ENCODE measurements at places on chromosomes 13 and 19.

GRCh38 chr19:51593138-51593890, 22.2 kb downstream of the ZNF175 start:
- no peak for DNase-seq

GRCh38 chr13:102825921-102826706, 19.7 kb upstream of the ERCC5 start:
- no peak for DNase-seq

DNA sequence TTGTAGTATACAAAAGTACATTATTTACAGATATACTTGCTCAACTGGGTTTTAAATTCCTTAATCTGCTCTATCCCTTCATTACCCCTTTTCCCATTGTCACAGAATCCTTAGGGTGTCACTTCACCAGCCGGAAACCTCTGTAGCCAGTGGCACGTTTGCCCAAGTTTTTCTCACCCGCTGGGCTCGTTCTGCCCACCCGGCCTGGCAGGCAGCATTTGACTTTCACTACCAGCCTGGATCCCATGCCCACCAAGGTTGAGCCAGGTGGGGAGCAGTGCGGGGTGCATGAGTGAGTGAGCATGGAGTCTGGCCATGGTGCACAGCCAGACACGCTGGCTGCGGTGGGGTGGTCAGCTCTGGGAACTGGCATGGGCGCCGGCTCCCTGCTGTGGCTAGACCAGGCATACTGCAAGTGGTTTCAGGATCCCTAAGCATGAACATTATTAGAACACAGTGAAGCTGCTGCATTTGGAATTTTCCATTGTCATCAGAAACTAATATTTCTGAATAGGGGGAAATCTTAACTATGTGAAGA, 98.3 kb downstream of the NALCN start:
- no peak for DNase-seq

DNA sequence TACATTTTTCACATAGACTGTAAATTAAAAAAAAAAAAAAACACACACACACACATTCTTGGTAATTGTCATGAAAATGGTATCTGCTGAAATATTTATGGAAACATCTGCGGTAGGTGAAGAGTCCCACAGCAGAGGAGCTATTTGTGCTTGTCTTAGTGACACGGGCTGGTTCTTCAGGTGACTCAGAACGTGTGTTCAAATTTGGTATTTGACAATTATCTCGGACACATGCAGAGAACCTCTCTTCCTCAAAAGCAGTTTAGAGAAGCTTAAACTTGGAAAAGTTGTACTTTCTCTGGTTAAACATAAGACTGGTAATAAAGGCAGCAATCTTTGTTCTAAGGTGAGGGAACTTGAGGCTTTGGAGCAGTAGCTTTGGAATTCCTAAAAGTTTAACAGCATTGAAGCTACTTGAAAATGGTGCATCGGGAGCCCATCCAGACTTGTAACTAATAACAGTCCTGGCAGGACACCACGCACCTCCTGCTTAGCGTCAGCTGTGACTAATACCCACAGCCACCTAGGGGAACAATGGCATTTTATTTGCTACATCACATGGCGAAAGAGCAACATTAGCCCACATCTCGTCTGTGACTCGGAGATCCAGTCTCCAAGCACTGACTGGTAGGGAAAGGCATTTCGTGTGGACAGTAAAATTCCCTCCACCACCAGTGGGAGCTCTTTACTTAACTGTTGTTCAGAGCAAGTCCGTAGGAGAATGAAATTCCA, 1505.1 kb upstream of the SLC10A2 start:
- peak; percentile 56 for DNase-seq

DNA sequence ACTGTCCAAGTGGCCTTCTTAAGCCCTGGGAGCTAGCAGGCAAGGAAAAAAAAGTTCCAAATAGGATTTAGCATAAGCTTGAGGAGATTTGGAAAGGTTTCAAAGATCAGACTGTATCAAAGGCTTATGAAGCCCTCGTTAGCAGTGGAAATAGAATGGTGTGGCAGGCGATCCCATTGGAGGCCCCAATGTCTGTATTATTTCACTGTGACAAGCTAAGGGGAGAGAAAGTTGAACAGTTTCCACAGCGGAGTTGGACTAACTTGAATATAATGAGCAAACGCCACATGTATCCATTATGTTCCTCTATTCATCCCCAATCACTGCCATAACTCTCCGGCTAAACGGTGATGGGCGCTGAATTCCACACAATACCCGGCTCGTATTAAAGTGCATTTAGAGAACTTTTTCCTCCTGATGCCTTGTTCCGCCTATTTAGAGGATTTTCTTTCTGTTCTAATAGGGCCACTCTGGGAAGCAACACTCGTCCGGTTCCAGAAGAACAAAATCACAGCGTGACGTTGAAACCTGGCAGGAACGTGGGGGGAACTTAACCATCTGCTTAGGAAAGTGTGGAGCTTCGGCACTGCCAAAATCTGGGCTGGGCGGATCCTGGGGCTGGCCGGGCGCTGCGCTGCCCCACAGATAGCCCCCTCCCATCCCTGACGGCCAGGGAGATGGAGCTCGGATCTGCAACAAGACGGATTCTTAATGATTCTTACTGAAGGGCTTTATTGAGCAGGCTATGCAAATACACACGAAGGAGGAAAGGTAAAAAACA, 1.0 kb upstream of the PCDH8 start:
- no peak for DNase-seq

DNA sequence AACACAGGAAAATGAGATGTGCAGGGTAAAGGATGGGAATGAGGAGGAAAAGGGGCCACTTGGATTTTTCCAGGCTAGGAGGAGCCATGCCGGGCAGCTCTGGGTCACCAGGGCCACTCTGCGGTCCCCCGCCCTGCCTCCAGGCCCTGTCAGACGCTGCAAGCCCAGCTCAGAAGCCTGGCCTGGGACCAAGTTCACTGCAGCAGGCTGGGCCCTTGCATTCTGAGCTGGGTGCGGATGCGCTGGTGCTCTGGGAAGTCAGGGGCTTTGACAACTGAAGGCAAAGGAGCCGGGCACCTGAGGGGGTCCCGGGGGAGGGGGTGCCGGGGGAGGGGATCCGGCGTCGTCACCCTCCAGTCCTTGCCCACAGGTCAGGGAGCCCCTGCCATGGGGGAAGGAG, 77.5 kb downstream of the WTIP start:
- DNase-seq, result no peak

DNA sequence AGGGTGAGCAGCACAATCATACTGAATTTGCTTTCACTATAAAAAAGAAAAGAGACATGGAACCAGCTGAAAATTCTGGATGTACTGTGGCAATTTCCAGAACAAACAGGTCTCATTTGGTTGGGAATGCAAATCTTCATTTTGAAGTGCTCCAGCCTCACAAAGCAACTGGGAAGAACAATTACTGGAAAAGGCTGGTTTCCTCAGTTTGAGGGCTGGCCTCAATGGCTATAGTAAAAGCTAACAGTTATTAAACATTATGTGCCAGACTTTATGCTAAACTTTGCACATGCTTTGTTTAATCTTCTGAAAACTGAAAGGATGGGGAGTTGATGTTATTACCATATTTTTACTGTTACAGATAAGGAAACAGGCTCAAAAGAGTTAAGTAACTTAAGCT, 3.0 kb downstream of the OBI1 start:
- DNase-seq, result no peak

- DNase-seq, result no peak
Measured at GRCh38 chr13:33081666-33082065, 65.4 kb downstream of the KL start.

- DNase-seq, result no peak
Measured at GRCh38 chr13:57569986-57570385, 61.6 kb upstream of the PCDH17 start.
